ENCODE measurements at places on chromosomes 2 and 18.

DNA sequence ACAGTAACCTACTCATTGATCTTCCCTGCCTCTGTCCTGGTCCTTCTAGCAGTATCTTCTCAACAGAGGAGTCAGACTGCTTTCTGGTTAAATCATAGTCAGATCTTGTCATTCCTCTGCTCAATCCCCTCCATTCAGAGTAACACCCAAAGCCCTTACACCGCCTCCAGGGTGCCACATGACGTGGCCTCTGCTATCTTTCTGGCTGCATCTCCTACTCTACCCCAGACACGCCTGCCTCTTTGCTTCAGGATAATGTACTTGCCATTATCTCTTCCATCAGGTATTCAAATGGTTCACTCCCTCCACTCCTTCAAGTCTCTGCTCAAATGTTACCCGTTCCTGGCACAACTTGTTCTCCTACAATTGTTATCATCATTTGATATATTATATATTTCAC lies 36.3 kb upstream of the ACVR2A start:
- no peak for DNase-seq

DNA sequence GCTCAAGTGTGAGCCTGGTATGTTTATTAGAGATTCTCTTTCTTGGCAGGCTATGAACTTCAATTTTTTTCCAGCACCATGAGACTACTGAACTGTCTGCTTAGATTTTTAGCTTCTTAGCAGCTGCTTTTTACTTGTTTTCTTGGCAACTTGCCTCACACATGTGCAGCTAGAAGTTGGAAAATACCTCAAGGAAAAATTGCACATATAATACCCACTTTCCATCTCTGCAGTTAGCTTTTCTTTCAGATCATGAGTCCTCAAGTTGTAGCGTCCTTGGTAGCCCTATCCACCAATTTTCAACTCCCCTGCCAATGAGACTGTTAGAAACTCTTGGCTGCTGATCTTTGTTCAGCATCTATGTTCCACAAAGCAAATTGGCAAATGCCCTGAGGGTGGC lies 302.1 kb downstream of the HRH4 start:
- DNase-seq = no peak

- DNase-seq = no peak
These were observed 8.7 kb upstream of the ADGRF3 start for GRCh38 chr2:26355038-26355995.

DNA sequence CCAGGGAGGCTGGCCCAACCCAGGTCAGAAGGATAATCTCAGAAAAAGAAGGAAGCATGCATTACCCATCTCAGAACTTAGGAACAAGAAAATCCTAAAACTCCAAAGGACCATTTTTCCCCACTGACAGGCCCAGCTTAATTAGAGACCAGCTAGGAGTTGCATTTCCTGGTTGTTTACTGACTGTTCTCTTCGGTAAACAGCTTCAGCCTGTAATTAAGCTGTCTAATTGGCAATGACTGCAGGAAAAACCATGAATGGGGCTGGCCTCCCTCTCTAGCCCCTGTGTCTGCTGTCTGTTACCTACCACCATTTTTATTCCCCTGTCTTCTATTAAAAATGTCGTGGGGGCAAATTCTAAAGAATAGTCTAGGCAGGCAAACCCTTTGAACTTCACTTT lies 146.5 kb downstream of the AGAP1 start:
- DNase-seq = no peak

DNA sequence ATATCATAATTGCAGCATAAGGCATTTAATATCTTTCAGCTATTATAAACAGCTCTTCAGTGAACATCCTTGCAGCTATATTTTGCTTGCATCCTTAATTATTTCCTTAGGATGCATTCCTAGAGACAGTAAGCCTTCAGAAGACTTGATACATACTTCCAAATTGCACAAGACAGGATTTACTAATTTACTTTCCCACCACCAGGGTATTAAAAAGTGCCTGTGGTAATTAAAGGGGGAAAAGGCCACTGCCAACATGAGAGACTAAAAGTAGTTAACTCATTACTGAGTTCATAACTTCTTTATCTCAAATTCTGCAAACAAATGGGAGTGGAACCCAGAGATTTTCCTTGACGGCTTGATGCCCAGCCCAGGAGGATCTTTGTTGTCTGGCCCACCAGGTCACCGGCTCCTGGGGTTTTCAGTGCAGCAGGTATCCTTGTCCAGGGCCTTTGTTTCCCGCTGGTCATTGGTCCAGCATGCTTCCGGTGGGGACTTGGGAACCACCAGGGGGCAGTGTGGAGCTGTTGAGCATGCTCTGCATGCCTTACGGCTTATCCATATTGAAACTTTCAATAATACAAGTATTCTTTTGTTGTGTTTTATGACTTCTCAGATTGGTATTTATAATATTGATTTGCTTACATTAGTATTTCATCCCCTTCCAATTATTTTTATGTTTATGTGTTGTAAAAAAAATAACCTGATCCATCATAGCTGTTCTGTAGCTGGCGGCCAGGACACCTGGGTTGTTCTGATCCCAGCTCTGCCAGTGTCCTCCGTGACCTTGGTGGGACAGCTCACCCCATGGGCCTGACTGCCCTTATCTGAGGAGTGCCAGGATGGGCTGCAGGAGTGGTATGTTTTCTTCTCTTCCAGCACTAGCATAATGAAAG lies 61.4 kb downstream of the TGOLN2 start:
- no peak for DNase-seq

DNA sequence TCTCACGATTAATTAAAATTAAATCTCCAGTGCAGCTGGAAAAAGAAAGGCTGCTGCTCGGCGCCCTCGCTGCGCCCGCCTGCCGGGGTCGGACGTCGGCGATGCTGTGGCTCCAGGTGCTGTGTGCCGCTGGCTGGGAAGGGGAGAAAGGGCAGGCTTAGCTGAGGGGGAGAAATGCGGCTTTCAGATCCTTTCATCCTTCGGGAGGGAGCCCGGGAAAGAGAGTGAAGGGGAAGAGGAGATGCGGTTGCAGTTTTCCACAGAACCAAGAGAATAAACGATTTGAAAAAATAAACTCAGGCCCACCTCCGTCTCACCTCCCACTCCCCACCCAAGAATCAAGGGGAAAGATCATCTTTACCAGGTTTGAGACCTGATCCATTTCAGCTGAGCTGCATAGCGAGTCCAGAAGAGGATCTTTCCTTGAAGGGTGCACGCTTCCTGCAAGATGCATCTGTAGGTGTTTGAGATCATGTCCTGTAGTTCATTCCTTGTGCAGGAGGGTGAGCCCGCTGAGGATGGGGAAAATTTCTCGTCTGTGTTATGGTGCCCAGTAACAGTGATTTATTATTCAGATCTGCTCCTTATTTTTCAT lies 495 bp downstream of the TMEM169 start:
- no peak for DNase-seq

GRCh38 chr2:161119483-161119882 lies 40.7 kb upstream of the TANK start:
- DNase-seq = no peak

DNA sequence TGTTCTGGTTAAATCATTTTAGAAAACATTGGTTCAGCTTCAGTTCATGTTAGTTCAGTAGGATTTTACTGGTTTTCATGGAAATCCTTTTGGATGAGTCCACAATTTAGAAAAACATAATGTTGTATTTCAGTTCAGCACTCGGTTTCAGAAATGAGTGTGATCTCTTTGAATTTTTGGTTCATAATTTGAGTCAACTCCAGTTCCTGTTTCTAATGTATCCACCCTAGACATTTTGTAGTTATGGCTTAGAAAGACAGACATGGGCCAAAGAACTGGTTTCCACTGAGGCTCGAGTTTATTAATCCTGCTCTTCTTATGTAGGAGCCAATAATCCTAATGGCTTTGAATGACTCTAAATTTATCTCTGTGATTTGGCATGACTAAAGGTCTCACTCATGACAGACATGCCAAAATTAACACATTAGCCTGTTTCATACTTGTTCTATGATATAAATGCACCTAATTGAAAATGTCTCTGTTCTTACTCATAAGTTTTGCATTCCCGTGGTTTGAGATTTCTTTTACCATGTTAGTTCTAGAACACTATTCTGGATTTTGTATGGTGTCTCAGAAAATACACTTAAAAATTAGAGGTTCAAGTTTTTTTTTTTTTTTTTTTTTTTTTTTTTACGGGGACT lies 82.3 kb upstream of the SPRED2 start:
- DNase-seq = no peak

DNA sequence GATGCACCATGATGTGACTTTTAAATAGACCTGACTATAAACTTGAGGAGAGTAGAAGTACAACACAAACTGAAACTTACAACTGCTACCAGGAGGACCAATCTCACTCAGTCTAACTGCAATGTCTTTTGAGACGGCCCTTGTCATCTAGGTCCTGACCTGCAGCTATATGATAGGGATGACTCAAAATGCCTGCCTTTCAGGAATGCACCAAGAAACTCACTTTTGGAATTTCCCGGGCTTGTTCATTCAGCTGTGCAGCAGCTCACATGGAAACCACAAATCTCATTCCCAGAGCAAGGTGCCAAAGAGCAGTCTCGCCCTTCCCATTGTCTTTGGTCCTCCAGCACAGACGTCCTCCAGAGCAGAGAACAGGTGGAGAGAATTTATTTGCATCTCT lies 113.7 kb downstream of the SPOPL start:
- DNase-seq = no peak

DNA sequence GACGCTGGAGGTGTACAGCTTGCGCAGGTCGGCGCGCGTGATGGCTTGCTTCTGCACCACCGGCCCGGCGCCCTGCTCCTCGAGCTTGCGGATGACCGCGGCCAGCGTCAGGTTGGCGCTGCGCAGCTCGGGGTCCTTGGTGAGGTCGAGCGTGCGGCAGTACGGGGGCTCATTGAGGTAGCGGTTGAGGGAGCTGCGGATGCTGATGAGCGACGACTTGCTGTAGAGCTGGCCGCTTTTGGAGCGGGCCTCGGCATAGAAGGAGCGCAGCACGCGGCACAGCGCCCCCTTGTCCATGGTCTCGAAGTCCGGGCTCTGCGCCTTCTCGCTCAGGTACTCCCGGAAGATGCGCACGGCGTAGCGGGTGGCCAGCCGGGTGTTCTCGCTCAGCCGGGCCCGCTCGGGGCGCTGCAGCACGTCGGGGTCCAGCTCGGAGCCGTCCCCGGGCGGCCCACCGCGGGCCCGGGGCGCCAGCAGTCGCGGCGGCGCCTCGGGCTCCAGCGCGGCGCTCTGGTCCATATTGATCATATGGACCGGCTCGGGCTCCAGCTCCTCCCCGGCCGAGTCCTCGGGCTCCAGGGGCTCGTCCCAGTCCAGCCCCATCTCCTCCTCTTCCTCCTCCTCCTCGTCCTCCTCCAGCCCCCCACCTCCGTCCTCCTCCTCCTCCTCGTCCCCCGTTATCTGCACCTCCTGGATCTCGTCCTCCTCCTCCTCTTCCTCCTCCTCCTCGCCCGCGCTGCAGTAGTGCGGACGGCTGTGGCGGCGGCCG lies 523 bp downstream of the KCTD1 start:
- DNase-seq = no peak

- no peak for DNase-seq
These were observed 60.2 kb downstream of the CDCA7 start for GRCh38 chr2:173414823-173415322.

DNA sequence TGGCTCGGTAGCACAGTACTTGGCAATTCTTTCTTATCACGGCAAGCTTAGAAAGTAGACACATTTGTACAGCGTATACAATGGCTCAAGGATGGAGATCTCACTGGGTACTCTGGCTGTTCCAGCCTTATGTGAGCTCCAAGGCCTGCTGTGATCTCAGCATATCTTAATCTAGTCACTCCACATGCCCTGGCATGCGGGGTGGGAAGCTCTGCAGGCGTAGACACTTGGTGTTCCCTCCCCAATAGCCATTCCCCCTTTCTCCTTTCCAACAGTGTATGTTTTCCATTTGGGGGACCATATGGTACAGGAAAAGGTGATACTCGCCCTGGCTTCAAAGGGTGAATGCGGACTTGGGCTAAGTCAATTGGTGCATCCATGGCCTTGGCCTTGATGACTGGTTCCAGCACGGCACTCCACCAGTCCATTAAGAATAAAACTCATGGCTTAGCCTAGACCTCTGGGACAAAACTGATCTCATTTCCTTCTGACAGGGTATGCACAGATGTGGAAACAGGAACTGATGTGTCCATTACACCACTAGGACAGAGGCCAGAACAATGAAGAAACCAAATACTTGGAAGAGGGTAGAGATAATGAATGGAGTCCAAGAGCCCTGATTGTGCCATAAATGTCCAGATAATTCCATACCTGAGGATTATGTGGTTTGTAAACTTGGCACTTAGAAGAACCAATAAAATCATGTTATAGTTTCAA lies 28.4 kb downstream of the TGIF1 start:
- DNase-seq = no peak

- DNase-seq = no peak
These were observed 184.9 kb downstream of the GLI2 start for GRCh38 chr2:120920454-120921148.

GRCh38 chr18:55573386-55573785 lies 14.6 kb downstream of the TCF4 start:
- DNase-seq = no peak

- no peak for DNase-seq
These were observed 9.2 kb upstream of the IL1A start for GRCh38 chr2:112793449-112793978.

DNA sequence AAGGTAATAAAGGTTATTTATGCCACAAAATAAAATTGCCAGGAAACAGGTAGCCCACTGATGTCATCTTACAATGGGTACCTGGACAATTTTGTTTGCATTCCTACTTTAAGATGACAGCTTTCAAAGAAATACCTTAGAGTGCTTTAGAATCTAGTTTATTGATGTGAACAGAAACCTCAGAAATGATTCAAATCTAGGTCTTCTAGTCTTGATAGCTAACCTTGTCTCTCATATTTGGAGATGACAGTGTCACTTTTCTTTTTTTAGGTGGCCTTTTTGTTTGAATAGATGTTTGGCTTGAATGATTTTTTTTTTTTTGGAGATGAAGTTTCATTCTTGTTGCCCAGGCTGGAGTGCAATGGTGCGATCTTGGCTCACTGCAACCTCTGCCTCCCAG lies 69.1 kb downstream of the PIK3C3 start:
- no peak for DNase-seq

- no peak for DNase-seq
These were observed 143.9 kb upstream of the SPRED2 start for GRCh38 chr2:65576278-65576677.

- no peak for DNase-seq
These were observed 32.2 kb downstream of the GPR39 start for GRCh38 chr2:132448771-132449170.
